Activated CD8-positive, alpha-beta memory T cell treated with anti-CD3 and anti-CD28 coated beads for 1 hour (primary cell): ENCODE measurements at places on chromosomes 13 and 19.

DNA sequence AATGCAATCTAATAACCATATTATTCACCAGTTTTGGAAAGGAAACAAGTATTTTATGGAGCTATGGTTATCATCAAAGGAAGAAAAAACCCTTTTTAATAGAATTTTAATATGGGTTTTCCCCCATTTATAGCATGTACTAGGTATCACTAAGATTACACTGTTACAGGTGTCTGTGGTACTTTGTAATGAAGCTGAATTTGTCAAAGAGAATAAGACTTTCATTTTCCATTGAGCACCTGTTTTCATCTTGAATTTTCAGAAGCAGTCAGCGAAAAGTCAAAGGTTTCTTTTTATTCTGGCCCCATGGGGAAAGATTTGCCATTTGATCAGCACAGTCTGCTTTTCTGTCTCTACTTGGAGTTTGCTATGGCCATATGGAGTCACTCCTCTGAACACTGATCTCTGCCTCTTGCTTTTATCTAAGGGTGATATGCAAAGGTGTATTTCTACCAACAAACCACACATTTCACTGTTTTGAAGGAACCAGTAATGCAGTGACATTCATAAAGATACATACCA is 590.0 kb downstream of the DCT start:
- DNase-seq = no peak

GRCh38 chr13:77360032-77360685 is 33.3 kb upstream of the MYCBP2 start:
- DNase-seq = no peak

DNA sequence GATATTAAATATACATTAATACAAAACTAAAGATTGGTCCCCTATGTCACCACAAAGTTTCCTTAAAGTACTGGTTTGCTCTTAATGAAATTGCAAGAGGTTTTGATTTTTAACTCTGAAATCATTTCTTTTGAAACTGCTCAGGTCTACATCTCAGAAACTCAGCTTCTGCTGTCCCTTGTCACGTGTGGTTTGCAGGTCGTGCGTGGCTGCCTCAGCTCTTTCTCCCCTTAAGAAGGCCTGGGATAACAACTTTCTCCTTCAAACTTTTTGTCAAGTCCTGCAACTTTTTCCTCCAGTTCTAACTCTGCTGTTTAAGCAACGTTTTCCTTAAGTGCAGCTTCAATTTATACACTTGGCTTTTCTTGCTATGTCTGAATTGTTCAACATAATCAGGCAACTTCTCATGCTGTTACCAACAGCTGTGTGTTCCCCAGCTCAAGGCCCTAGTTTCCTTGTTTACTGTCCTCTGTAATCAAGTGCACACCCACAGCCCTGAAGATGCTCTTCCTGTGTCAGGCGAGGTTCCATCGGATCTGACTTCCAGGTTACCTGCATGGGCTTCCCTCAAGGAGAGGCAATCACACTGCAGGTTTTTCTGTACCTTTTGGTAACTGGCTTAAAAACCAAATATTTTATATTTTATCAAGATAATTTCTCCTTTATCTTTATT is 13.5 kb downstream of the C13orf46 start:
- DNase-seq = no peak

GRCh38 chr19:48617146-48617937 is 1.6 kb downstream of the RPL18 start:
- no peak for DNase-seq

DNA sequence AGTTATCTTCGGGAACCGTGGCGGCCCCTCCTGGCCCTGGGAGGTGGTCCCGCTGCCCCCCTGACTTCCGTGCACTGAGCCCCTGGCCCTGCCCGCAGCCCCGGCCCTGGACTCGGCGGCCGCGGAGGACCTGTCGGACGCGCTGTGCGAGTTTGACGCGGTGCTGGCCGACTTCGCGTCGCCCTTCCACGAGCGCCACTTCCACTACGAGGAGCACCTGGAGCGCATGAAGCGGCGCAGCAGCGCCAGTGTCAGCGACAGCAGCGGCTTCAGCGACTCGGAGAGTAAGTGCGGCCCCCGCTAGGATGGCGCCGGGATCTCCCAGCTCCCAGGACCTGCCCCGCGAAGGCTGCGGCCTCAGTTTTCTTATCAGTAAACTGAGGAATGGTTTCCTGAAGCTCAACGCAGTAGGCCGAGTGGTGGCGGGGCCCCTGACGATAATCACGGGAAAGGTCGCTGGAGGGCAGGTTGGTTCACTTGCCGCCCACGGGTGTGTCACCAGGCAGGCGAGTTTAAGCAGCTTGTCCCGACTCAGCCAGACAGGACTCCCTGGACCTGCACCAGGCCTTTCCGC is 924 bp downstream of the RGCC start:
- peak; percentile 30 for DNase-seq

GRCh38 chr19:17244618-17245534 is 843 bp downstream of the NR2F6 start:
- no peak for DNase-seq

DNA sequence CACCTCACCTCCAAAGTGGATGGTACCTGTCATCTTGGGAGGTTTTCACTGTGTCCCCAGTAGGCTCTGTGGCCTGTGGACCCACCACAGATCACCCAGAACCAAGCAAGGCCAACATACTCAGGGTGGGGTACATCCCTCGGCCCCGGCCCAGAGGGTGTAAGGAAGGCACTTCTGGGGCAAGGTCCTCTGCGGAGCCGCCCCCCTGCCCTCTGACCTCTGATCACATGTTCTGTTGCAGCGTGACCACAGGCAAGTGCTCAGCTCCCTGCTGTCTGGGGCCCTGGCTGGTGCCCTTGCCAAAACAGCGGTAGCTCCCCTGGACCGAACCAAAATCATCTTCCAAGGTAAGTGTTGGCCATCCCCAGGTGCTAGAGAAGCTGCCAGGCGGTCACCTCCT is 36.7 kb downstream of the TMEM161A start:
- no peak for DNase-seq

GRCh38 chr13:51913421-51914136 is 51.8 kb downstream of the CCDC70 start:
- DNase-seq = no peak

- no peak for DNase-seq
Observed at GRCh38 chr19:57709616-57710015, 612 bp upstream of the ZNF154 start.

- no peak for DNase-seq
Observed at GRCh38 chr19:2327773-2328400, 499 bp downstream of the LSM7 start.

GRCh38 chr19:52896431-52897137 is 851 bp downstream of the ZNF320 start:
- DNase-seq = no peak

GRCh38 chr13:105336706-105337576 is 1198.5 kb downstream of the EFNB2 start:
- no peak for DNase-seq

DNA sequence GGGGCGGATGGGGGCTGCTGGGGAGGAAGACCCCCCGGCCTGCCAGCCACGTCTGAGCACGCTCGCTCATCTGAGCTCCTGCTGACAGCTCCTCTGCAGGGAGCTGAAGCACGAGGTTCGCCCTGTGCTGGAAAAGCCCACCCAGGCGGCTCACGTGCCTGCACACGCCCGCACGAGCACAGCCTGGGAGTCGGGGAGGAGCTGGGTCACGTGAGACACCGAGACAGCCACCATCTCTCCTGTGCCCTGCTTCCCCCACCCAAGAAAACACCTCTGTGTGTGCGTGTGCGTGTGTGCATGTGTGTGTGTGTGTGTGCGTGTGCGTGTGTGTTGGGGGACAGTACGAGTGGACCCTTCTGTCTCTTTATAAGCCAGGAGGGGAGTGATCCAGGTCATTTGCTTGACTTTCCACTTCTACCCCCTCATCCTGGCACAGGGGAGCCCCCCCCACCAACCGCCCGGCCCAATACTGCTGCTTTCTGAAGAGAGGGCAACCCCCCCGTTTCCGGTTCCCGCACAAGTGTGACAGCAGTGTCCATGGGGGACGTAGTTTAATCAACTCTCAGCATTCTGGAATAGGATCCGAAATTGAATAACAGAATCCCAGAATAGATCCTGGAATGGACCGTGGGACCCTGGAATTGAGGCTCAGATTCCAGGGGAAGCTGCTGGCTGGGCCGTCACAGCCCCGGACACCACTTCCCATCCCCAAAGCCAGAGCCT is 42.5 kb downstream of the CELF5 start:
- DNase-seq = no peak

DNA sequence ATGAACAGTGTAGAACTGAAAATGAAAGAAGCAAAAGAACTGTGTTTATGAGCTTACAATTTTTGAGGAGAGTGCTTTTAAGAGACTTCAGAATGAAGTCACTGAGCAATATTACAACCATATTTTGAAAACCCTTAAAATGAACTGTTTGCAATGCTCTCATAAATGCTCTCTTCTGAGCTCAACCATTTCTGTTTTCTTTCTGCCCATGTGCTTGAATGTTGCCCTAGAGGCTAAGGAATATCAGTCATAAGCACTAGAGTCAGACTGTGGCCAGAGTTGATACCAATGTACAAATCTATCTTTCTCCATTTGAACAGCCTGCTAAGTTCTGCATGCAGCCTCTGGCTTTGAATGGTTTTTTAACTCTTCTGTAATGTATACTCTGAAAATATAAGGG is 1092.8 kb downstream of the PCDH9 start:
- DNase-seq = no peak

GRCh38 chr19:46357846-46358583 is 11.1 kb downstream of the PPP5C start:
- no peak for DNase-seq

GRCh38 chr13:100356889-100357288 is 231.7 kb downstream of the GGACT start:
- no peak for DNase-seq

- no peak for DNase-seq
Observed at GRCh38 chr13:48411841-48412531, 927 bp downstream of the LPAR6 start.

GRCh38 chr19:58304748-58305064 is 471 bp upstream of the ERVK3-1 start:
- DNase-seq = no peak

DNA sequence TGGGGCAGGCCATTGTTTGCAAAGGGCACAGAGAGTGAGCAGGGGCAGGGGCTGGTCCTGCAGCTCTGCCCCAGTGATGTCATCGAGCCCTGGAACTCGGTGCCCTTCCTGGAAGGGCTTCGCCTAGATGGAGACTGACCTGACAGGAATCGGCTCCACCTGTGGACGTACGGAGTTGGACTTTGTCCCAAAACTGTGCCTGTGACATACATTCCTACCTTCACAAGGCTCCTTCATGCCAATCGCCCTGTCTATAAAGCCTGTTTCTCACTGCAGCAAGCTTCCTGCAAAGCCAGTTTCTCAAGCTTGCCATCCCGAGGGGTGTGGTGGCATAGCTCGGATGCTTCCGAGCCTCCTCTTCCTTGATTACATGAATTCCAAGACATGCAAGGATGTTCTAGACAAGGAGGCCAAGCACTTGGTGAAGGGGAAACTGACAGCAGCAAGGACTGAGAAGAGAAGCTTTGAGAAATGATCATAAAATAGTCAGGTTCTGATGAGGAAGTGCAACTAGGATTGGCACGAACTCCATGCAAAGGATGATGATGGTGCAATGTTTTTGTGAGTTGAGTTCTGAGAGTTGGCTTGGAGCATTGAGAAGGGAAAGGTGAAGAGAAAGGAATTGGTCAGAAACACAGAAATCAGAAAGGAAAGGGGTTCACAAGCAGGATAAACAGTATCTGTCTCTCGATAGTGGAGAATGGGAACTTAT is 73.6 kb upstream of the STK24 start:
- no peak for DNase-seq

DNA sequence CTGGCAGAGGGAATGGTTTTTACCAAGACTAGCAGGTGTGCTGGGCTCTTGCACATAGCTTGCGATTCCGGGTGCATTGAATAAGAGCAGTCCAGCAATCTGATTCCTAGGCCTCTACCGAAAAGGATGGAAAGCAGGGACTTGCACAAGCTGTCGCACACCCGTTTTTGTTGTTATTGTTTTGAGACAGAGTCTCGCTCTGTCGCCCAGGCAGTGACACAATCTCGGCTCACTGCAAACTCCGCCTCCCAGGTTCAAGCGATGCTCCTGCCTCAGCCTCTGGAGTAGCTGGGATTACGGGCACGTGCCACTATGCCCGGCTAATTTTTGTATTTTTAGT is 5.5 kb downstream of the EBI3 start:
- no peak for DNase-seq

DNA sequence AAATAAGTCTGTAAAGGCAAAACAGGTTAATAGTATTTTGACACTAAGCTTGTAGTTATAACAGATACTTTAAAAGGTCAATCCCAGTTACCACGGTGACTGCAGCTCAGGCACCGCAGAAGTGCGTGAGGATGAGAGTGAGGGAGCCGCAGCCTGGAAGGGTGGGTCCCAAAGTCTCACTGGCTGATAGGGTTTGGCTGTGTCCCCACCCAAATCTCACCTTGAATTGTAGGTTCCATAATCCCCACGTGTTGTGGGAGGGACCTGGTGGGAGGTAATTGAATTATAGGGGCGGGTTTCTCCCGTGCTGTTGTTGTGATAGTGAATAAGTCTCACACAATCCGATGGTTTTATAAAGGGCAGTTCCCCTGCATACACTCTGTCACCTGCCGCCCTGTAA is 40.0 kb upstream of the GAS6 start:
- DNase-seq = no peak

- no peak for DNase-seq
Observed at GRCh38 chr13:35470671-35471661, 5.5 kb downstream of the MAB21L1 start.

GRCh38 chr19:56885173-56885985 is 44.9 kb upstream of the PEG3 start:
- DNase-seq = no peak

DNA sequence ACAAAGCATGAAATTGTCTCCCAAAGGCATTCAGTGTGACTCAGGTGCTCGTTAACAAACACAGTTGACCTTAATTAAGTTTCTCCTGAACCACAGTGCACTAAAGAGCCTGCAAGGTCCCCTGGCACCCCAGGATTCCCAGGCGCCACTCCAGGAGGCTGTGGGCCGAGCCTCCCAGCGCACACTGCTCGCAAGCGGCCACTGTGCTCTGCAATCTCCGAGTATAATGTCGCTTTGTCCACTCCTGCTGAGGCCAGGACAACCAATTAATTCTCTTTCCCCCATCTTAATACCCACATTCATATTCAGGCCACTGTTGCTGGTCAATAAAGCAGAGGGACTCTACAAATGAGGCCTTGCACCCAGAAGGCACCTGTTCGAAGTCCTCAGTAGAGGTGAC is 8.8 kb downstream of the RAB20 start:
- DNase-seq = no peak
